ENCODE measurements at places on chromosomes 7 and 10.

DNA sequence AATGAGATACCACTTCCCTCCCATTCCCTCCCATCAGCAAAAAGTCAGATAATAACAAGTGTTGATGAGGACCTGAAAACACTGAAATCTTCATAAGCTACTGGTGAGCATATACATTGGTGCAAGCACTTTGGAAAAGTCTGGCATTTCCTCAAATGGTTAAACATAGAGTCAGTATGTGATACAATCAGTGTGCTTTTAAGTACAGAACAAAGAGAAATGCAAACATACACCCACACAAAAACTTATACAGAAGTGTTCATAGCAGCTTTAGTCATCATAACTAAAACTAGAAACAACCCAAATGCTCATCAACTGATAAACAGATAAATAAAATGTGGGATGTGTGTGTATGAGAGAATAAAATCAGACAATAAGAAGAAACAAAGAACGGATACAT, 261.9 kb downstream of the ELMO1 start:
- no peak for DNase-seq

DNA sequence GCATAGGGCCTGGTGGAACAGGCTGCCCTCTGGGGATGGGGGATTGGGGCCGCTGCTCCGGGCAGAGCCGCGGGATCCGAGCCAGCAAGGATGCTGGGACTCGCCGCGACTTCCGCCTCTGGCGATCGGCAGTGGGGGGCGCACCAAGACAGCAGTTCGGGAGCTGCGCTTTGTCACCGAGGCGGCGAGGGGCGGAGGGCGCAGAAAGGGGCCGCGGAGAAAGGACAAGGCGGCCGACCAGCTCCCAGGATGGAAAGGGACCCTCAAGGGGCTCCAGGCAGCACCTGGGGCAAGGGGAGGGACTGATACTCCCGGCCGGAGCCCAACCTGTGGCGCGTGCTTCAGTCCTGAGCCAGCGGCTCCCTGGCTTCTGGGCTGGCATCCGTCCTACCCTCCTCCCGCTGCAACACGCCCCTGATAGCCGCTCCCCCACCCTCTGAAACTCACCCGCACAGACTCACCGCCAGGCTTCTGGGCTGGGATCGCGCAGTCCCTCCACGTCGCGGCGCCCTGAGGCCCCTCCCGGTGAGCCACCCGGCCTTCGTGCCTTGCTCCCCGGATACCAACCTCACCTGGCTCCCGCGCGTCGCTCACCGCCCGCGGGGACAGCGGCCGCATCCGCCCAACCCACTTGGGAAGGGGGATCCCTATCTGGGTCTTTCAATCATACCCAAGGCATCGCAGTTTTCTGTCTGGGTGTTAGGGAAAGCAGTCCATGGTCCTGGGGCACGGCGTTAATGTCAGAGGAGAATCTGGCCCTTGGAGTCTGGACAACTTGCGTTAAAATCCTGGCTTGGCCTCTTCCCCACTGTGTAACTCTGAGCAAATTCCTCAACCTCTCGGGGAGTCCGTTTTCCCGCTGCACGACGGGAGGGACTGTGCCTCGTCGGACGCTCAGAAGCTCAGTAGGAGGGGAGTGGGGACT, 7.0 kb upstream of the EVX1 start:
- no peak for DNase-seq

DNA sequence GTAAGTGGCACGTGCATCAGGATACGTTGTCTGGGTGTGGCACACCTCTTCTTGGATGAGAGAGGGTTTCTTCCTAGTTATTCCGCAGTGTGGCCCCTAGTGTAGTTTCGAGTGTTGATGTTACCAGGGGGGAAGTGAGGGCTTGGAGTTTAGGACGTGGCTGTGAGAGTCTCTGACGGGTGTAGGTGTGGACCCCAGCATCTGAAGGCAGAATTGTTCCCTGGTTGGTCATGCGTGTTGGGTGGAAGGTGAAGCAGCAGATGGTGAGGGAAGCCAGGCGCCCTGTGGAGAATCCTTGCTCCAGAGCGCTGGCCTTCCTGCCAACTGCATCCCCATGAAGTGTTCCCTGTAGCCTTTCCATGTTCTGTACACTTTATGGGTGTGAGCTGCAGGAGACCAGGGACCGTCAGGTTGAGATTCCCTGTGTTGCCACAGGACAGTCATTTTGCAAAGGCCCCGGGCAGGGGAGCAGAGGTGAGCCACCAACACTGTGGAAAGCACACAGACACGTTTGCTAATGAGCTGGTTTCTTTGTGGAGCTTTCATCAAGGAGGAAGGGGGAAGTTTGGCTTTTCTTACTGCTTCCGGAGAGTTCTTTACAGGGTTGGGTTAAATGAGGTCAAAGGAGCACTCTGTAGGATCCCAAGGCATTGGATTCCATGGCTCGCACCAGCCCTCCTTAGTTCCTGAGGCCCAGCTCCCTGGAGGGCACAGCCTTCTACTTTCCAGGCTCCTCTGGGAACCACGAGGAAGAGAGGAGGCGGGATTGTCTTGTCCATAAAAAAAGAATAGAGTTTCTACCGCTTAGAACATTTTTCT, 32.0 kb downstream of the TSPAN14 start:
- no peak for DNase-seq

- DNase-seq = no peak
Measured at GRCh38 chr10:6186894-6187256, 15.9 kb upstream of the PFKFB3 start.

GRCh38 chr7:83806538-83806937, 157.6 kb upstream of the SEMA3E start:
- DNase-seq = no peak

DNA sequence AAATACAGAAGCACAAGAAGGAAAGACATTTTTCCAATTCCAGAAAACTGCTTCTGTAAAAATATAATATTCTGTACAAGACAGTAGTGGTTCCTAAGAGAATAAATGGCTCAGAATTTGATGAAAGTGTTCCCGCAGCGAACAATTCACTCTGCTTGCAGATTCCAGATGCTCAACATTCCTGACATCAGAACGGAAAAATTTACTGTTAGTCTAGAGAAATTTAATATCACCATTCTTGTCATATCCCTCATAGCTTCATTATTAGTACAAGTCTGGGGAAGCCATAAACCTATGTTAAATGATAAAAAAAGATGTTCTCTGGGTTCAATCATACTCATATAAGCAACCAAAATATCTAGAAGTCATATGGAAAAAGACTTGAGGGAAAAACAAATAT, 83.6 kb downstream of the MPP7 start:
- no peak for DNase-seq

DNA sequence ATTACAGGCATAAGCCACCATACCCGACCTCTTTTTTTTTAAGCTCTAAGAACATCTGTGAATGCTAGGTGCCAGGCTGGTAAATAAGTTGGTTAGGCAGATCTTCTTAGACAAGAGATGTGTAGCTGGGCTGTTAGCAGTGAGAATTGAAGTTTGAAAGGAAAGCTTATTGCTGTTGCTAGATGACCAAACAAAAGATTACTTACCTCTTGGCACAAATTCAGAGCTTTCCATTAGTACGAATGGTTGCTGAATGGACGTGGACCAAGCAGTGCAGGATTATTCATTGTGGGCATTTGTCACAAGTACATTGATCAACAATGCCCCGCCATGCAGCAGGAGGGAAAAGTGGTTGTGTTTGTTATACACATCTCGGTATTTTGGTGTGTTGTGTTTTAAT, 131.2 kb downstream of the GFRA1 start:
- no peak for DNase-seq

GRCh38 chr7:151137076-151137675, 30.3 kb downstream of the GBX1 start:
- no peak for DNase-seq

DNA sequence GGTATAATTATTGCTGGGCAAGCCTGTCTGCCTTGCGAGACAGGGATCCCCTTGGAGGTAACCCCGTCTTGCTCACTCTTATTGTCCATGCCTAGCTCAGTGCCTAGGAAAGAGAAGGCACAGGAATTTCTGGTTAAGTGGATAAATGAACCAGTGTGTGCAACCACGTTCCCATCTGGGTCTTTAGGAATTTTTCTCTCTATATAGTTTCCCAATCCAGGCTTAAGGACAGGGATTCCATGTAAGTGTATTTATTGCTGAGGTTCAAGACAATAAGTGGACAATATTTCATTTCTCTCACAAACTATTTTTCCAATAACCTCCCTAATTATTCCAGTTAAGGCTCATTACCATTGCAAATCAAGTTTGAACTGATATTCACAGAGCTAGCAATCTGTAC, 8.9 kb upstream of the ADAM12 start:
- no peak for DNase-seq

GRCh38 chr10:5643346-5644067, 22.9 kb downstream of the ASB13 start:
- DNase-seq = no peak

- DNase-seq = no peak
Measured at GRCh38 chr7:148121401-148121800, 469.2 kb upstream of the C7orf33 start.

Measured in iPS DF 6.9 (cell line).